ENCODE measurements at places on chromosomes 2 and 18.

DNA sequence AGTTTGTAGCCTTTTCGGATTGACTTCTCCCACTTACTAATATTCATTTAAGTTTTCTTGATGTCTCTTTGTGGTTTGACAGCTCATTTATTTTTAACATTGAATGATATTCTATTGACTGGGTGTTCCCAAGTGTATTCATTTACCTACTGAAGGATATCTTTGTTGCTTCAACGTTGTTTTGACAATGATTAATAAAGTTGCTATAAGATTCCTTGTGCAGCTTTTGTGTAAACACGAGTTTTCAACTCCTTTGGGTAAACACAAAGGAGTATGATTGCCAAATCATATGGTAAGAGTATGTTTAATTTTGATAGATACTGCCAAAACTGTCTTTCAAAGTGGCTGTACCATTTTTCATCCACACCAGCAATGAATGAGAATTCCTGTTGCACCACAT lies 1200.9 kb downstream of the DSC3 start:
- no peak for DNase-seq

GRCh38 chr2:12844511-12844910 lies 127.8 kb downstream of the TRIB2 start:
- DNase-seq = no peak

DNA sequence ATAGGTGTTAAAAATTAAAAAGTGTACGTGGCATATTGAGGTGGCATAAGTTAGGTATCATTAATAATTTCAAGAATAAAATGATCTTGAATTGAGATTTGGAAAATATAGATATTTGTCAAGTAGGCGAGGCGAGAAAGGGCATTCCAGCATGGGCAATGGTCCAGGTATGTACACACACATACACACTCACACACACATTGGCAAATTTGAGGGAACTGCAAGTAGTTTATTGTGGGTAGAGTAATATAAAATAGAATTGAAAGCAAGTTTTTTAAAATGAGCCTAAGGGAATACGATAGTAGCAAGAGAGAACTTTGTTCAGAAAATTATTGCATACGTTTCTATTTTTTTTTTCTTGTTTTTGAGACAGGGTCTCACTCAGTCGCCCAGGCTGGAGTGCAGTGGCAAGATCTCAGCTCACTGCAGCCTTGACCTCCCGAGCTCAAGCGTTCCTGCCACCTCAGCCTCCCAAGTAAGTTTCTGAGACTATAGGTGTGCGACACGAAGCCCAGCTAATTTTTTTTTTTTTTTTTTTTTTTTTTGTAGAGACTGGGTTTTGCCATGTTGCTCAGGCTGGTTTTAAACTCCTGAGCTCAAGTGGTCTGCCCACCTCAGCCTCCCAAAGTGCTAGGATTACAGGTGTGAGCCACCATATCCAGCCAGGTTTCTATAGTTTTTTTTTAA lies 96.7 kb upstream of the SLC39A10 start:
- DNase-seq = no peak

- DNase-seq = peak; percentile 26
These were observed 79.2 kb upstream of the MAP3K20 start for GRCh38 chr2:172996387-172996961.

- DNase-seq = no peak
These were observed 627 bp upstream of the GALR1 start for GRCh38 chr18:77248873-77249568.

- peak; percentile 57 for DNase-seq
These were observed 180.0 kb upstream of the CCDC150 start for GRCh38 chr2:196459539-196459938.

DNA sequence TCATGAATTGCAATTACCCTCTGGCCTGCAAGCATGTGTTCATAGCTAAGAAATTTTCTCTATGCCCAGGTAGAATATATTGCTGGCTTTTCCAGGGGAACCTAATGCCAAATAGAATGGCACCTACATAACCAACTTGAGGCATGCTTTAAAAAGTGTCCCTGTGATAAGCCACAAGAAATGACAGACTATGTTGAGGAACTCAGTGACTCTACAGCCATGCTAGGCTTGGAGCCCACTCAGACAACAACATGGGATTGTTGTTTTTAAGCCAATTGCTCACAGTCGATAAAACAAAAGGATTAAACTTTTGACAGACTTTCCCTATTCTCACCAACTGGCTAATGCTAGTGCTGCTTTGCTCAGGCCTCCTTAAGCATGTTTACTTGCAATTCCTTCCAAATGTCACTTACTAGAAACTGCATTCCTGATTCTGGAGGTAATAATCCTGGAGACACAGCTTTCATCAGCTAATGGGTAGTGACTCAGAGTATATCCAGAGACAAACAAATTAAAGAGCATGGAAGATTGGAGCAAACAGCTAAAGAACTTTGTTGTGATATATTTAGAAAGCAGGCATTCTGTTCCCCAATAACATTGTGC lies 249.0 kb downstream of the SLC8A1 start:
- DNase-seq = peak; percentile 56

DNA sequence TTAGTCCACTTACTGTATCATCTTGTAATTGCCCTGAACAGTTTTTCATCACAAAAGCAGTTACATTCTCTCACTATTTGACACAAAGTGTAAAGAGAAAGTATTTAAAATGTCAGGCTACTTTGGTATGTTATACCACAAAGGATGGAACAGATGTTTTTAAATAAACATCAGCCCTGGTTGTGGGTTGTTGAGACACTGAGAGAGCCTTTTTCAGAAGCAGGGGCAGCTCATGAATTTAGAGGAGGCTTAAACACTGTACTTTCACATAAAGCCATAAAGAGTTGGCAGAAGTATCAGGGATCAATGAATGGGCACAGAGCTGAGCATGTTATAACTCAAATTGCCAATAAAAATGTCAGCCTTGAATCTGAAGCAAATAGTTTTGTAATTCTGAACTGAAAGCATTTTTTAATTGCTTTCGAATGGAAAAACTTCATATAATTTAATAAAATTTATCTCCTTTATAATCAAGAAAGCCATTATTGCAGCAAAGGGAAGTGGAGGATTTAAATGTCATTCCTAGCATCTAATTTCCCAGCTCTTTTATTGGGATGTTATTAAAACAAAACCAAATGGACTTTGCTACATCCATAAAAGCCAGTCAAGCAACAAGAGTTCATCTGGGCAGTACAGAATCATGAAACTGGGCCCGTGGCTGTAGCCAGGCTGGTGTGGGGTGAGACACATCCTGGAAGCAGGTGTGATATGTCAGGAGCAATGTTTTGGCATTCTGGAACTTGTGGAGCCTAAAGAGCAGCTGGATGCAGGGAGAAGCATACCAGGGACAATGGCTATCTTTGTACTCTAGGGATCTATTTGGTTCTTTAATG lies 95.1 kb upstream of the NT5C1B start:
- peak; percentile 38 for DNase-seq

- DNase-seq = peak; percentile 63
These were observed 144.7 kb downstream of the TRIB2 start for GRCh38 chr2:12861344-12861930.

DNA sequence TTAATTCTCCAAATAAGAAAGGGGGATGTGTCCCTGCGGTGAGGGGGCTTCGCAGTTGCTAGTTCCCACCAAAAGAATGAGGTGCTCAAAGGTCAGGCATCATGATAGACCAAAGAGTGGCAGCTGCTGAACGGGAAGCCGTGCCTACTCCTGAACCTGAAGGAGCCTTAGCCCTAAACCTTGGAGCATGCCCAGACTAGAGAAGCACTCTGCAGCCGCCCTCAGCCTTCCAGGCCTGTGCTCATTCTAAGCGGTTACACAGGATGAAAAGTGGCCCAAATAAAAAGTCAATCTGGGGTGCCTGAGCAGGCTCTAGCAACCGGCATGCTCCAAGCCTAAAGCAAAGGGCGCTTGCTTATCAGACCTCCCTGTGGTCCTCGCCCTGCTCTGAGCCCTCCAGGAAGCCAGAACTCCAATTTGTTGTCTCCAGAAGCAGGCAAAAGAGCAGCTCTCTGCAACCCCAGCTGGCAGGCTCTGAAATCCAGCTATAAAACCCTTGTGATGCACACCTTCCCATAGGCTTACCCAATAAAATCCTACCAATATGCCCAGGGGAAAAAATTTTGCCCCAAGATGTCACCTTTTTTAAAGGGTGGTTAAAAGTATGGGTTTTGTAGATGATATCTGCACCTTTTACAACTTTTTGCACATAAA lies 17.5 kb downstream of the UXS1 start:
- DNase-seq = no peak

DNA sequence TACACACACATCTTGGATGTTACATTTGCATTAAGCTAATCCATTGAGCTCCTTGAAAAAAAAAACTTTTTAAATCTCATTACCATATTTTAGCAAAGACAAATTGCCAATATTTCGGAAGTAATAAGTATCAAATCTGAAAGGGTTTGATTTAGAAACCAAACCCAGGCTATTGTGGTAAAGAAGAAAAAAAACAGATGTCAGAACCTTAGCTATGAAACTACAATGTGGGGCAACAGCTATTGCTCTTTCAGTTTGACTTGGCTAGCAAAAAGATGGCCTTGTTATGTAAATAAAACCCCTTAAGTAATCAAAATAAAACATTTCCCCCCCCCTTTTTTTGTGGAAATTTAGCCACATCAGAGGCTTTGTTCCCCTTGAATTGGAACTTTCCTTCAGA lies 41.2 kb upstream of the REG3A start:
- no peak for DNase-seq

- no peak for DNase-seq
These were observed 82.0 kb downstream of the SMAD7 start for GRCh38 chr18:48868468-48869466.

DNA sequence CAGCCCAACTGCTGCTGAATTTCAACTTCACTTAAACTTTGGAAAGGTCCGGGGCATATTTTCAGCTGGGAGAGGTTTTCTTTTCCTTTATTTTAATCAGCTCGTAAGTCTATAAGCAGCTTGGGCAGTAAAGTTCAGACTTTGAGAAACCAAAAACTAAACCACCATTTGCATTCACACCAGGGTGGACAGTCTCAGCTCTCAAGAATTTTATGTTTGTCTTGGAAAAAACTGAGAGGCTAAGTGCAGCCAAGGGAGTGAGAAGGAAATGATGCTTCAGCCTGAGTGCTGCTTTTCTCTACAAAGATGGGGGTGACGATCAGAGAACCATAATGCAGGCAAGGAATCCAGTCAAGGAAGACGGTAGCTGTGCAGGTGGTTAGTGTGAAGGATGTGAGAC lies 30.2 kb downstream of the MCFD2 start:
- DNase-seq = peak; percentile 75

- no peak for DNase-seq
These were observed 55.7 kb upstream of the PKDCC start for GRCh38 chr2:41992056-41992642.

DNA sequence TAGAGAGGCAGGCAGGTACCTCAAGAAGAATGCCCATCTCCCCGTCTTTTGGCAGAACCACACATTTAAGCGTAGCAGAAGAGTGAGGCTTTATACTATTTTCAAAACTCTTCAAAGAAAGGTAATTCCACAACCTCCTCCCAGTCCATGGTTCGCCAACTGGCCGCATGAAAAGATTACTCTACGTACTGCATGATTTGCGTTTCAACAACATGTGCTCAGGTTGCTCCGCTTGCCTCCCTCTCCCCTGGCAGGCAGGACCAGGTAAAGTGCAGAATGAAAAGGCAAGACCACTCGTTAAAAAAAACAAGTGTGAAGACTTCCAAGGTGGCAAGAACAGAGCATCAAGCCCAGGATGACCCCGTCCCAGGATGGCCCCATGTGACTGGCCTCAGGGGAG lies 143.7 kb downstream of the SP3 start:
- no peak for DNase-seq

- no peak for DNase-seq
These were observed 390.7 kb upstream of the NETO1 start for GRCh38 chr18:73258375-73259087.

- DNase-seq = peak; percentile 24
These were observed 11.0 kb downstream of the TANK start for GRCh38 chr2:161170958-161171932.

GRCh38 chr18:69490813-69491212 lies 90.1 kb downstream of the DOK6 start:
- DNase-seq = peak; percentile 90

GRCh38 chr18:65544701-65545100 lies 206.1 kb upstream of the CDH7 start:
- DNase-seq = no peak

Measured in fibroblast of upper back skin (primary cell).